Stimulated activated CD8-positive, alpha-beta memory T cell treated with anti-CD3 and anti-CD28 coated beads, Interleukin-2, amount 100 ng/mL, for 48 hours (primary cell): ENCODE measurements at places on chromosomes 16 and 17.
A peak's percentile ranks its signal among the peaks of the same experiment; 100 is the strongest.

GRCh38 chr17:67289181-67289876 is 44.3 kb upstream of the HELZ start:
- no peak for DNase-seq

- DNase-seq = peak; percentile 65
Measured at GRCh38 chr16:57042157-57043111, 49.9 kb upstream of the CPNE2 start.

GRCh38 chr17:78965491-78965924 is 14.2 kb downstream of the LGALS3BP start:
- no peak for DNase-seq

DNA sequence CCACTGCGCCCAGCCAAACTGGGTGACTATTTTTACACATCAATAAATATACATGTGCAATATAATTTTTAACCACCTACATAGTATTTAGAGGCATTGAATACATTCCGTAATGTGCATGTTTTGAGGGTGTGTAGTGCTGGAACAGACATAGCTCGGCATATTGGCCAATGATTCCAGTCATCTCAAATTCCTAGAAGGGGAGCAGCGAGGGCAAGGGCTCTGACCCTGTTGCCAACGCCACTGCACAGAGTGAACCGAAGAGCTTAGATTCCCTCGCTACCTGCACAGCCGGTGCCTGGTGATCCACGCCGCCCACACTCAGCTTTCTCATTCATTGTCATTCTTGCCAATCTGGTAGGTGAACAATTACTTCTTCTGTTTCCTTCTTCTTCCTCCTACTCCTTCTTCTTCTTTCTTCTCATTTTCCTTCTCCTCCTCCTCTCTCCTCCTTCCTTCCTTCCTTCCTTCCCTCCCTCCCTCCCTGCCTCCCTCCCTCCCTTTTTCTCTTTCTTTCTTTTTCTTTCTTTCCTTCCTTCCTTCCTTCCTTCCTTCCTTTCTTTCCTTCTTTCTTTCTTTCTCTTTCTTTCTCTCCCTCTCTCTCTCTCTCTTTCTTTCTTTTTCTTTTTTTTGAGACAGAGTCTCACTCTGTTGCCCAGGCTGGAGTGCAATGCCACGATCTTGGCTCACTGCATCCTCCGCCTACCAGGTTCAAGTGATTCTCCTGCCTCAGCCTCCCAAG is 26.3 kb upstream of the ATP2A3 start:
- DNase-seq = no peak

DNA sequence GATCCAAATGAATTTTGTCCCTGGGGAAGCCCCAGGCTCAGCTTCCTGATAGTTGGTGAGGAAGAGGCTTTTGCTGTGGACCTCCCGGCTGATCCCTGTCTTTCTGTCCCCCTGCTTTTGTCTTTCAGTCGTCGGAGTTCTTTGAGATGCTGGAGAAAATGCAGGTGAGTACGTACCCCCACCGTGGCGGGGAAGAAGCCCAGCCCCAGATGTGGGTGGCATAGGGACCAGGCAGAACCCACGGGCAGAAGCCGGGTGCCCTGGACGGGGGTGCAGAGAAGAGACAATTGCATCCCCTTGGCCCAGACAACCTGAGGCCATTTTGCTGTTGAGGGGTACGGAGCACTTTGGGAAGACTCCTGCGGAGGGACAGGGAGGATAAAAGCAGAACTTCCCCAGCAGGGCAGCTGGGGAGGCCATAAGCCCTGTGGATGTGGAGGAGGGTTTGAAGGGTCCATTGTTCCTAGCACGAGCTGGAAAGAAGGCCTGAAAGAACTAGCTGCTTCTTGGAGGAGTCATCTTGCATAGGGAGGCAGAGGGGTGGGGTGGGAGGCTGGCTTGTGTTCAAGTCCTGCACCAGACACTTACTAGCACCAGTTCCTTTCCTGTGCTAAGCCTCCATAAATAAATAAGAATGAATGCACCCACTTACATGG is 105.6 kb downstream of the OR1D5 start:
- DNase-seq = no peak

DNA sequence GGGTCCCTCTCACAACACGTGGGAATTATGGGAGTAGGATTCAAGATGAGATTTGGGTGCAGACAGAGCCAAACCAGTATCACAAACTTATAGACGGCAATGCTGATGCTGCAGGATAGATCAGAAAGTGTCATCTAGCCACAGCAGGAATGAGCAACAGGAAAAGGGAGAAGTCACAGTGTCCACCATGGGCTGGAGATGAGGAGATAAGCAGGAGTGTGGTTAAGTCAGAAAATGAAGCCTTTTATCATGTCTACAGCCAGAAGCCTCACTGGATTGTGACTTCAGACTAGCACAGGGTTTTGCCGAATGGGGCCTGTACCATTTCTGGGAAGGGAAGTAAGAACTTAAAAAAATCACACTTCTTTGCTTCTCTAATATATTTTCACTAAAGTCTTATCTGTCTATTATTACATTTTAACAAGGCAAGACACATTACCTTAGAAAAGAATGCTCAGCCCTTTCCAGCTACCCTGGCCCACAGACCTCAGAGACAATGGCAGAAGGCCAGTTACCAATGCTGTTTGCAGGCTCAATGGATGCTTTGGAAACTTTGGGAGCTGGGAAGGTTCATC is 490.2 kb upstream of the SALL1 start:
- no peak for DNase-seq

DNA sequence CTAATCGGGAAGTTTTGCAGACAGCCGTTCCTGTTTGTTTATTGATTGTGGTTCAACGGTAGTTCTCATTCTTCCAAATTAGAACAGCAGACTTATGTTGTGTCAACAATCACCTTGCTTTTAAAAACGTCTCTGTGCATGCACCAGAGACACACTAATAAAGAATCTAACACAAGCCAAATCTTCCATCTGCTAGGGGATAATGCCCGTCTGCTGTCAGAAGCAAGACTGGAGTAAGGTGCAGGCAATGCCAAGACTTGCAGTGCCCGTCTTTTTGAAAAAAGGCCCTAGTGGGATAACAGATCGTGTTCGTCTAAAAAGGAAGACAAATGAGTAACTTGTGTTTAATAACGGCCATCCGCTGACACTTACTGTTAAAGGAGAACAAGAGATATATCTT is 158.4 kb downstream of the KCNJ2 start:
- no peak for DNase-seq
